ENCODE measurements at places on chromosomes 5 and 9.

DNA sequence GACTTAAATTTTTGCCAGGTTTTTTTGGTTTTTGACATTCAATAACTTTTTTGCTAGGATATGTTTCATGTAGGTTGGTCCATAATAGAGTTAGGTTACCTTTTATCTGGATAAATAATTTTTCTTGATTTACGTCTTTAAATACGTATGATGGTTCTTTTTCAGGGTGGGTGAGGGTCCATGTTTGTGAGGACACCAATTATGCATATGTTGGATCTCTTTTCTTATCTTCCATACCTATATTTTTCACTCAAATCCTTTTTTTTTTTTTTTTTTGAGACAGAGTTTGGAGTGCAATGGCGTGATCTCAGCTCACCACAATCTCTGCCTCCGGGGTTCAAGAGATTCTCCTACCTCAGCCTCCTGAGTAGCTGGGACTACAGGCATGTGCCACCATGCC lies 17.3 kb upstream of the CDC42SE2 start:
- DNase-seq, result no peak

GRCh38 chr9:136577941-136578625 lies 32.2 kb upstream of the NOTCH1 start:
- no peak for DNase-seq

- no peak for DNase-seq
Observed at GRCh38 chr9:120934281-120934680, 7.7 kb upstream of the TRAF1 start.

DNA sequence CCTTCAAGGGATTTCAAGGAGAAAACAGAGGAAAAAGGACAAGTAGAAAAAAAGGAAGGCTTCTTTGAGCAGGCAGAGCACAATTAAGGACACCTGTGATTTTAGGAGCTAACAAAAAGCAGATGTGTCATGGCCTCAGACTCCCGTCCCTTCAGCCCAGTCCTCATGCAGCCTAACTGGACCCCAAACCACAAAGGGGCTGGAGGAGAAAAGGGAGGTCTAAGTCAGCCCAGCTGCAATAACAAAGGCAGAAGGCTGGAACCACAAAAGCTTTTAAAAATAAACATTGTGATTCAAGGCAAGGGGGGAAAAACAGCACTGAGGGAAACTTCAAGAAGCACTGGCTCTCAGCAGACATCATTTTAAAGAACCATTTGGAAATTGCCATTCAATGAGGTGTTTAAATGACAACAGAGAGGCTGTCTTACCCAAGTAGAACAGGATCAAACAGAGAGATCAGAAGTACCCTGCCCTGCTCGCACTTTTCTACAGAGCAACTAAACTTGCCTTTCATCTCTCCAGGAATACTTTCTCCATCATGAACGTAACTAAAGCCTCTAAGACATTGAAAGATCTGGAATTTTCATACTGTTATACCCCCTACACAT lies 89.3 kb downstream of the SEMA5A start:
- DNase-seq, result no peak

GRCh38 chr5:126189862-126190261 lies 233.3 kb upstream of the GRAMD2B start:
- DNase-seq, result no peak

DNA sequence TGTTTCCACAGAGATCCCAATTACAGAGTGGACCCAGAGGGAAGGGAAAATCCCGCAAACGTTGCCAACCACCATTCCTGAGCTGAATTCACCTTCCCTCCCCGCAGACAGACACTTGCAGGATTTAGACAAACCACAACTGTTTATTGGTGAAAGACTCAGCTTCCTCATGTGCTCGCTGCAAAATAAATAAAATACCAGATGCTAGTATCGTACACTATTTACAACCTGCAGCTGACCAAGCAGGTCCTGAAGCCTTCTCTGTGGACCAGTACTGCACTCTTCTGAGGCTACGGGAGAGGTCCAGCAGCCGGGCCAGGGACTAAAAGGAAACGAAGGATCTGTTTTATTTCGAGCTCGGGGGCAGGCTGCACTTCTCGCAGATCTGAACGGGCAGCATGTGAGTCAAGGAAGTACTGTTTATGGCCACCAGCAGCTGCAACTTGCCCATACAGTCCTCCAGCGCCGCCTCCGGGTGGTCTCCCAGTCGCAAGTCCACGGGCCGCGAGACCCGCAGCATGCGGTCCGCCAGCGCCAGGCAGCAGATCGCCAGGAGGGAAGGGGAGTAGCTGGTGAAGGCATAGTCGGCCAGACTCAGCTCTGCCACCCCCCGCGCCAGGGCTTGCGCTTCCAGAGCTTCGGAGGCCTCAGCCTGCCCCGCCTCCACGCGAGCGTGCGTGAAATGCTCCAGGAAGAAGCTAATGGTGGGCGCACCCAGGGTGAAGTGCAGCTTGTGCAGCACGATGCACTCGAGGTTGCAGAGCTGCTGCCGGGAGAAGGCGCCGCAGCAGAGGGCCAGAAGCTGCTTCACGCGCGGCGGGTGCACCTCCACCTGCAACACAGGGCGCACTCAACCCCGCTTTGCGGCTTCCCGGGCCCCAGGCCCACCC lies 2.1 kb downstream of the CCNO start:
- DNase-seq, result peak; percentile 44

DNA sequence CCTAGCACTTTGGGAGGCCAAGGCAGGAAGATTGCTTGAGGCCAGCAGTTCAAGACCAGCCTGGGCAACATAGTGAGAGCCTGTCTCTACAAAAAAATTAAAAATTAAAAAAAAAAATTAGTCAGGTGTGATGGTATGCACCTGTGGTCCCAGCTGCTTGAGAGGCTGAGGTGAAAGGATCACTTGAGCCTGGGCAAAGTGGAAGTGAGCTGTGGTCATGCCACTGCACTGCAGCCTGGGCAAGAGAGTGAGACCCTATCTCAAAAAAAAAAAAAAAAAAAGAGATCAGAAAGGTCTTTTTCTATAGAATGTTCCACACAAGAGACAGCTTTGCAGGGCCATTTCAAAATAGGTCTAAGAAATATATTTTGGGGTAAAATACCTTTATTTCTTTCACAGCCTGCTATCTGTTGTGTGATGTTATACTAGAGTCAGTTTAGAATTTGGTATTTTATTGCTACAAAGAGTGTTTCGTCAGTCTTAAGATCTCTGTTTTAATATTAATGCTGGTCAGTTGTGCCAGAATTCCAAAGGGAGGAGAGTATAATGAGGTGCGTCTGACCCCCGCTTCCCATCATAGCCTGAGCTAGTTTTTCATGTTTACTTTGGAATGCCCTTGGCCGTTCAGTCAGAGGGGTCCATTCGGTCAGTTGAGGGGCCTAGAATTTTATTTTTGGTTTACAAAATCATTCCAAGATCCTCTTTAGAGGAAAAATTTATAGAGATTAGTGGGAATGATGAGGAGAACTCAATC lies 9.4 kb downstream of the LNPEP start:
- no peak for DNase-seq

- DNase-seq, result no peak
Observed at GRCh38 chr9:134916161-134916665, 1.5 kb downstream of the FCN1 start.

- no peak for DNase-seq
Observed at GRCh38 chr5:69271376-69271775, 36.7 kb downstream of the CDK7 start.

- no peak for DNase-seq
Observed at GRCh38 chr5:160197341-160198144, 31.8 kb upstream of the FABP6 start.

DNA sequence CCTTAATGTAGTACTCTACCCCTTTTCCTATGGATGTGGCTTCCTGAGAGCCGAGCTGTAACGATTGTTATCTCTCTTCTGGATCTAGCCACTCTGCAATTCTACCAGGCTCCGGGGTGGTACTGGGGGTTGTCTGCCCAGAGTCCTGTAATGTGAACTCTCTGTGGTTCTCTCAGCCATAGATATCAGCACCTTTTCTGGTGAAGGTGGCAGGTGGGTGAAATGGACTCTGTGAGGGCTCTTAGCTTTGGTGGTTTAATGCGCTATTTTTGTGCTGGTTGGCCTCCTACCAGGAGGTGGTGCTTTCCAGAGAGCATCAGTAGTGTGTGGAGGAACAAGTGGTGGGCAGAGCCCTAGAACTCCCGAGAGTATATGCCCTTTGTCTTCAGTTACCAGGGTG lies 122.1 kb downstream of the GABRG2 start:
- no peak for DNase-seq

DNA sequence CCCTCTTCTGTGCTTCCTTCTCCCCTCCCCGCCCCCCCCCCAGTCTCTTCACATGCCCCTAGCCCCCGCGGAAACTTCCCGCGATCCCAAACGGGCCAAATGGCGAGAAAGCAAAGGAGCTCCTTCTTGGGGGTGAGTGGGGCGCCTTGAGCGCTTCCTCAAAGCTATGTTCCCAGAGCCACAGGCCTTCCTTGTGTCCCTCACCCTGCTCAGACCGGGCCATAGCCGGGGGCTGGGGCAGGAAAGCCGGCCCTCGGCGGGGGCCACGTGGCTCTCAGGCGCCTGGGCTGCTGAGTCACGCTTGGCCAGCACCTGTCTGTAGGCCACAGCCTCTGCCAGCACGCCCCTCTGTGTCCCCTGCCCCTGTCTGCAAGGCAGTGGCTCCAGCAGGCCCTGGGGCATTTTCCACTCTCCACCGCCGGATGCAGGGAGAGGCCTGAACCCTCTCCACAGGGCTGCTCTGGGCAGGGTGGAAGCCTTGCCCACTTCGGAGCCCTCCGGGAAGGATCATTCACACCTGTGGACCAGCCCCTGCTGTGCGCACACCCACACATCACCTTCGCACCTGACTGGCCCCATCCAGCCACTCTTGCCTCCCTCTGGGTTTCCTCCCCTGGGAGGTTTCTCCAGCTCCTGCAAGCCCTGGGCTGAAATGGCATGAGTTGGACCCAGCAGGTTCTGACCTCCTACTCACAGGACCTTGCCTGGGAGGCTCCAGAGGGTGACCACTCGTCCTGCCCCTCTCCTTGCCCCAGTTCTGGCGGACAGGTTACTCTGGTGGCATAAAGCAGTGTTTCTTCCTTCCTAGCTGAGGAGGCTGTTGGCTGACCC lies 1.2 kb upstream of the SQSTM1 start:
- peak; percentile 47 for DNase-seq

GRCh38 chr5:134784241-134784920 lies 25.8 kb downstream of the DDX46 start:
- DNase-seq, result no peak

DNA sequence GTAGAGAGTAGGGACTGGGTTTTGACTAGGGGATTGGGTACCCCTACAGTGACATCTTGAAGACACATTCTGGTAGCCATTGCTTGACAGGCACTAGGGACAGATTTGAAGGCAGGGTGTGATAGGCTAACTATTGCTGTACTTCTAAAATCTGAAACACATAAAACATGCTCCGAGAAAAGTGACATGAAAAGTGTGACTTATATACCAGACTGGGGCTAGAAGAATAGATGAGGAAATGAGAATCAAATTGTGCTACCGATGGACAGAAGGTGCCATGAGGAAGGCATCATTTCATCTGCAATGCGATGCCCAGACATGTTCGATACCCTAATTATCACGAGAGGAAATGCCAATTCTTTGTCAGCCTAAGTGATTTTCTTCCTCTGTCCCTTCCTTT lies 475.8 kb downstream of the SPOCK1 start:
- no peak for DNase-seq

DNA sequence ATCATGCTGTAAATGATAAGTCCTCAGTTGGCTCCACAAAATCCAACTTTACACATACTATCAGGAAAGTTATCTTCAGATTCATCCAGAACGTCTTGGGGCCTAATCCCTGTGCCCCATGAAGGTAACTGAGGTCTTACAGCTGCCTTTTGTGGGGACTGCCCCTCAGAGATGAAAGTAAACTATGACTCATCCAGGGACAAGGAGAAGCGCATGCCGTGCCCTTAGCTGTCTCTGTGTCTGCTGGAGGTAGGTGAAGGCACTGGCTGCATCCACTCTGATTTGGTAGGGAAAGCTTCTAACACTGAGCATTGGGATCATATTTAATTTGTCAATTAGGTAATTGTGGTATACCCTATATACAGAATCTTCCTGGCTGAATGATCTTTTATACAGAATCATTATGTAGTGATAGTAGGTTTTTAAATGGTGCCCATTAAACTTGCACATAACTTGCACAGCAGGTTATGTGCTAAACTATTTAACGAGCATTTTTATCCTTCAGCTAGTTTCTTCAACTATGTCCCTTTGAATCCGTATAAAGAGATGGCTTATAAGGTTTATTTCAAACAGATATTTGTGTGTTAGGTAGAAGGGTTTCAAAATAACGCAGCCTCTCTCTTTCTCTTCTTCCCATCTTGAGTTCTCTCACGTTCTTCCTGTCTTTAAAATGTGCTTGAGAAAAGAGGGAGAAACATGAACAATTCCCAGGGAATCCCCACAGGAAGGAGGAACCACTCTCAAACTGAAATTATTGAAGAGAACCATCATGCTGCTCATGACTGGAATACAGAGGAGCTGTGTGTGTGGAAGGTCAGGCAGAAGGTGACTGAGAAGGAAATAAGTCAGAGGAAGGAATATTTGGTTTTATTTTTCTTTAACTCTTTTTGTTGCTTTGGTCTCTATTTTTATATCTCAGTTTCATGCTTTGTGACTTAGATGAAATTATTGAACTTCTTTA lies 250.9 kb downstream of the CD180 start:
- DNase-seq, result no peak

DNA sequence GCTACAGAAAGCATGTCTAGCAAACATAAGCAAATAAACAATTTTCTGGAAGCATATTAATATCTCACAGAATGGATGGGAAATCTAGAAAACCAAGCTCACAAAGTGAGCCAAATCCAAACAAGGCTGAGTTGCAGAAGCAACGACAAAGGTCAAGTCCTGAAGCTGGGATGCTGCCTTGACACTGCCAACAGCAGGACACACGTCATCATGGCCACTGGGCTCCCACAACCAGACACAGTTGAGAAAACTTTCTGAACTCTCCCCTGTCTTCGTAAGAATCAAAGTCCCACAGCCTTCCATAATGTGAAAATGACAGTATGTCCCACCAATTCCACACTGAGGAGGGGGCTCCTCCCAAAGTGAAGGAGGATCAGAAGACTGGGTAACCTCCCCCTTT lies 37.6 kb downstream of the EPB41L4A start:
- no peak for DNase-seq

DNA sequence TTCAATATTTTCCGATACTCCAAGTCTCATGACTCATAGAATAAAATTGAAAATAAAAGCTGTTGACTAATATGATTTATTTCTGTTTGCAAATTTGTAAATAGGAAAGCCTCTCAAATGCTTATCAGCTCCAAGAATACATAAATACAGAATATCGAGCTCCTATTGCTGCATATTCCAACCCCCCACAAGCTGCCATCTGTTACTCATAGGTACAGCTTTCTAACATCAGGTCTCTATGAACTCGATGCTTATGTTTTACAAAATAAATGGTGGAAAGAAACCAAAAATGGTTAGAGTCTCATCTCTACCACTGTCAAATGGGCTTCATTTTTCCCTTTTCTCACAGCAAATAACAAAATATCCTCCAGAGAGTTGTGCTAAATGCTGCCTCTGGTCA lies 631.6 kb upstream of the CDH18 start:
- DNase-seq, result no peak

- DNase-seq, result no peak
Observed at GRCh38 chr9:86979657-86980056, 32.4 kb upstream of the GAS1 start.

- no peak for DNase-seq
Observed at GRCh38 chr9:117355542-117355941, 59.3 kb downstream of the ASTN2 start.

- no peak for DNase-seq
Observed at GRCh38 chr9:132456241-132456640, 46.2 kb downstream of the CFAP77 start.
